ENCODE measurements at places on chromosomes 2 and 18.

- DNase-seq: no peak
These were observed 86.4 kb upstream of the MAP4K3 start for GRCh38 chr2:39523308-39524044.

DNA sequence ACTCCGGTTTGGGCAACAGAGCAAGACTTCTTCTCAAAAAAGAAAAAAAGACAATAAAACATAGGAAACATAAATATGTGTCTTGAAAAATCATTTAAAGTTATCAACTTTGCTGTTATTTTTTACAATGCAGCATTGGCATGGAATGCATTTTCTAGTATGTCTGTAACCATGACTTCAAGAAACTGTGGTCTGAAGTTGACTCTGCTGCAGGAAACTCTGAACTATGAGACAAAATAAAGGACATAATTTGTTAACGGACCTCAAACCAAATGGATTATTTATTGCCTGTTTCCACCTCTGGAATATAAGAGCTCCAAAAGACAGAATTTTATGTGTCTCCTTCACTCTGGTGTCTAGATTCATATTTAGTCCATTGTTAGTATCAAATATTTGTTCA is 79.1 kb downstream of the TRIB2 start:
- no peak for DNase-seq

DNA sequence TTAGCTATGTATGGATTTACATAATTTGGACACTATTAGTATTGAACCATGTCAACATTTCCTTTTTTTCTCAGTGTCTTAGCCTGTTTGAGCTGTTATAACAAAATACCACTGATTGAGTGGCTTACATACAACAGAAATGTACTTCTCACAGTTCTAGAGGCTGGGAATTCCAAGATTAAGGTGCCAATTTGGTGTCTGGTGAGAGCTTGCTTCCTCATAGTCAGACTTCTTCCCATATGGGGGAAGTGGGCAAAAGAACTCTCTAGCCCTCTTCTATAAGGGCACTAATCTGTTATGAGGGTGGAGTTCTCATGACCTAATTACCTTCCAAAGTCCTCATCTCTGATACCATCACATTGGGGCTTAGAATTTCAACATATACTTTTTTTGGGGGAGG is 12.6 kb downstream of the ZNF804A start:
- DNase-seq: no peak

DNA sequence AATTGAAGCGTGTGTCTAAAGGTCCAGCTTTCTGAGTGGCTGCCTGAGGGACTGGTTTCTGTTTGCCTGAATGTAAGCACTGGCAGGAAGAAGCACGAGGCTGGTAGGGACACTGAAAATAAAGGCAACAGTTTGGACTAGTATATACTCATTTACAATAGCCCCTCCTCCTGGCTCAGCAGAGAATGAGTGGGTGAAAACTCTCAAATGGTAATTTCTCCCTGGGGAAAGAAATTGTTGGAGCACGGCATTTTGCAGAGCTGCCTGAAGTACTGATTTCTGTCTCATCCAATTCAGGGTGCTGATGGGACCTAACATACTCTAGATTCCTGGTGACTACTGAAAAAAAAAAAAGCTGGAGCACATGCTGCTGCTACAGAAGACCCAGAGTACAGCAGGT is 17.3 kb upstream of the SPP2 start:
- DNase-seq: peak; percentile 30

DNA sequence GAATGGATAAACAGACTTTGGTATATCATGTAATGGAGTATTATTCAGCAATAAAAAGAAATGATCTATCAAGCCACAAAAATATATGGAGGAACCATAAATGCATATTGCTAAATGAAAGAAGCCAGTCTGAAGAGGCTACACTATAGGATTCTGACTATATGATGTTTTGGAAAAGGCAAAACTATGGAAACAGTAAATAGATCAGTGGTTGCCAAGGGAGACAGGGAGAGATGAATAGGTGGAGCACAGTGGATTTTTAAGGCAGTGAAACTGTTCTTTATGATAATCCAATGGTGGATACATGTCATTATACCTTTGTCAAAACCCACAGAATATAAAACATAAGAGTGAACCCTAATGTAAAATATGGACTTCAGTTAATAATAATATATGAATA is 41.0 kb upstream of the SLC30A6 start:
- DNase-seq: no peak

DNA sequence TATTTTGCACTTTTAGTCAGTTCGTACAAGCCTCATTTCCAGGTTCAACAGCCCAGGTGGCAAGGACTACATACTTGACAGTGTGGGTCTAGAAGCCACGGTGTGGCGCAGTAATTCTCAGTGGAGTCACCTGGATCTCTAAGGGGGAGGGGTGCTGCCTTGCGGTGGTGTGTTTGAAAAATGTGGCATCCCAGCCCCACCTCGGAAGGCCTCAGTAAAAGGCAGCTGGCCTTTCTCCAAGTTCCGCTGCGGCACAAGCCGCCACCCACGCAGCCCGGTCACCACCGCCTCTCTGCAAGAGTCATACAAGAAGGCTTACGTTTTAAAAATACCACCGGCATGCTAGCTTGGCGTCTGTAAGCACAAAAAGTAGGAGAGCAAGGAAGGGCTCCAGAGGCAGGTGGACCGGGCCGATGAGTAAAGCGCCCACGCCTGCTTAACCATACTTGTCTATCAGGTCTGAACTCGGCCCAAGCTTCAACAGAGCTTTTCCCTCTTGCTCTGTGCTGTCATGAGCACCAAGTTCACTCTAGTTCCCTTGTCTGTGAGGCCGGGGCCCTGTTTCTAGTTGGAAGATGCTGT is 49.5 kb downstream of the SPRED2 start:
- DNase-seq: peak; percentile 95

DNA sequence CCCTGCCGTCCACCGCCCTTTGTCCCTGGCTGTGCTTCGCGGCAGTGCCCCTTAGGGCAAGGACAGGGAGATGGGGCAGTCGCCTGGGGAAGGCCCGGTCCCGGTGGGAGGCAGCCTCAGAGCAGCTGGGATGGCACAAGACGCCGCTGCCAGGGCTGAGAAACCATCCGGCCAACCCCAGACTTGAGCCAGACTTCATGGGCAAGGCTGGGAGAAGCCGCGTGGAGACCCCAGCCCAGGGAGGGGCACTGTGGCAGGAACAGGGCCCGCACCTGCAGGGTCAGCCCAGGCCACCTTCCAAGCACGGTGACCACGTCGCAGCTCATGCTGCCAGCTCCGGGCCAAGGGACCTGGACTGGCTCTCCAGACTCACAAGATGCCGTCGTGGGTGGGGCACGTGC is 84.0 kb downstream of the NFATC1 start:
- DNase-seq: no peak

DNA sequence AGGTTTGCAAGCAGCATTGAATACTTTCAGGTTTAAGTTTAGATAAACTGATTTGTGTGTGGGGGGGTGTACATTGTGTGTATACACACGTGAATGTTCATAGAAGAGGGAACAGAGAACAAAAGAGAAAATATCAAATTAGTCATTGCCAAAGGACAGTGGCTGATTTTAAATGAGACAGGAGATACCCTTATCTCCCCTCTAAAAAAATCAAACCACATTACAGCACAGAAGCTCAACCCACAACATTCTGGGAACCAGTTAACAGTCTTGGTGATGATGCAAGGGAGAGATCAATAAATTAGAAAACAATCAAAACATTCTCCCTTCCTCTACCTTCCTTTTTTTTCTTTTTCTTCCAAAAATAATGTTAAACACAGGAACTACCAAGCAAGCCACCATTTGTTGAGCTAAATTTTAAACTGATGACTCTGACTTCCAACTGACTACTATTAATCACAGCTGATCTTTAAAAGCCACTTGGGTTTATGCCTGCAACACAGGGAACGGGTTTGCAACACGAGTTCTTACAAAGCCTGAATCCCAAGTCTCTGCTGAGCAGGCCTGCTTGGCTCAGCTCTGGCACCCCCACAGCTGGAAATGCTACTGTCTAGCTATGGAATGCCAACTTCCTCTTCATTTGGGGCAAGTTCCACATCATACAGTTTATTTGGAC is 119.2 kb upstream of the ACVR1C start:
- no peak for DNase-seq

DNA sequence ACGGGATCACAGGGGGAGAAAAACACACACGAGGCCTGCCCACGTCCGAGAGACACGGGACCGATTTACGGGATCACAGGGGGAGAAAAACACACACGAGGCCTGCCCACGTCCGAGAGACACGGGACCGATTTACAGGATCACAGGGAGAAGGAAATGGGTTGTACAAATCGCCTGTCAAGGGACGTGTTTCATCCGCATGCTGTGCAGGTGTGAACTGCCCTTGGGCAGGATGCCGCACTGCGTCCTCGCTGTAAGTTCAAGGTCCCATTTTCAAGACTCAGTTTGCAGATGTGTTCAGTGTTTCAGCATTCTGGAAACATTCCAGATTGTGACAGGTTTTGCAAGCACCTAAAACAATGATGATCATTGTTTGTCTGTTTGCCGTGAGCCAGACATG is 2.3 kb upstream of the KCNG2 start:
- no peak for DNase-seq

DNA sequence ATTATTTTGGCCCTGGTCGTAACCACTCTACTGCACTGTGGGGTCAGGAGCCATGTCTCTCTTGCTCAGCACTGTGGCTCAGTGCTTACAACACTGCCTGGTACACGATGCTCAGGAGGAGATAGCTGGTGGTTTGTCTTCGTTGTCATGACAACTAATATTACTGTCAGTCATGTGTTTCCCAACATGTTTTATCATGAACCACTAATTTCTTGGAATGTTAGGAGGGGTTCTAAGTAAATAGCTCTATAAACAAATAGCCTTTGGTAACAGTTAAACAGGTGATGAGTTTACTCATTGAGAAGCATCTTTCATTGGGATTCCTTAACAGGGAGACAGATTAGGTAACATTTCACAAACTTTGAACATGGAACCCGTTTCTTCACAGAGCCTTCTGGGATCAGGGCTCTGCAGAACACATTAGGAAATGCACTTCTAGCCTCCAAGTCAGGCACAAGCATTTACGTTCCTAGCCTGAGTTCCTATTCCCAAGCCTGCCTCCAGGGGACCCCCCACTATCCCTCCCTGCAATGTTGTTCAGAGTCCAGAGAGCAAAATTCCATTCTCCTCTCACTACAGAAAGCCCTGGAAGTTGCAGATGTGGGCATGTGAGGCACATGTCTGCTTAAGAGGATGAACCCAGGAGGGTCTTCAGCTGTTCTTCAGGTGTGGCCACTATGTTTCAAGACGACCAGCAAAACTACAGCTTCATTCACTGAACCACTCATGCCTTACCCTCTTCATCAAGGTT is 6.4 kb upstream of the RBM44 start:
- no peak for DNase-seq

DNA sequence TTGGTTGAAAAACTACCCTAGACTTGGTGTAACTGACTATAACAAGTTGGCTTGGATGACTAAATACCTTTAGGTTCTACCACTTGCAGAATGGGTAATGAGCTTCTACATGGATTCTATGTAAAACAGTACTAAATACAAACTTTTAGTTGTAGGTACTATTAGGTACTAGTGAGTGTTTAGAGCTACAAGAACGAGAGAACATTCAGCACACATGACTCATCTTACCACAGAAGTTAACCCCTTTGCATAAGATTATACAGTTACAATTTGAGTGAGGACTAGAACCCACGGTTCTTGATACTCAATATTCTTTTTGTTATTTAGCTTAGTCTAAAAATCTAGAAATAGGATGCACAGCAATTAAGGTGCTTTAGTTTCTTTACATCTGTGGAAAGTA is 101.7 kb upstream of the TFCP2L1 start:
- DNase-seq: no peak

DNA sequence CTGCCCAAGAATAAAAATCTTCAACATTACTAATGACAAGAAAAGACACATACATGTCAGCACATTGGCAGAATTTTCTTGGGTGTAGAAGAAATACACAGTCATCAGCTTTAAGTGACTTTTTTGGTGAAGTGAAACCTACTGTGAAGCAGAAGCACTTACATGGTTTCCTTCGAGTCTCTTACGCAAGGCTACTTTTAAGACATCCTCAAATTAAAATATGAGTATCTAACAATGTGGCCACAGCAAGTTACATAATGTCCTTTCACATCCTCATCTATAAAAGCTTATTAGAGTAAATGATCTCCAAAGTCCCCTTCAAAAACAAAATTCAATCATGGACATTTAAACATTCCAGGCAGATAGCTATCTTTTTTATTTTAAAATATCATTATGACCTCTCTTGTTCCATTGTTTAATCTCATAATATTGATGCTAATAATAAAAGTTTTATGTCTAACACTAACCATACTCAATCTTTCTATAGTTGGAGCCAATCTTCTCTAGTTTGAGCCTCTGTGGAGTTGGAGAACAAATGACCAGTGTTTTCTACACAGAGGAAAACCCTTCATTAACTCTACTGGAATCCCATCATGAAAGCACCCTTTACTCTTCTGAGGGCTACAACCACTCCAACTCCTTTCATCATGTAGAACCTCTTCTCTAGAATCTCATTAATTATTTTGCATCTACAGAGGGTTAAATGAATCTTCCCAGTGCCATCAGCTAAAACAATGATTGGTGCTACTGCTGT is 182.2 kb upstream of the ZFP36L2 start:
- DNase-seq: peak; percentile 69

- no peak for DNase-seq
These were observed 76.2 kb upstream of the LRRTM1 start for GRCh38 chr2:80380736-80381135.

DNA sequence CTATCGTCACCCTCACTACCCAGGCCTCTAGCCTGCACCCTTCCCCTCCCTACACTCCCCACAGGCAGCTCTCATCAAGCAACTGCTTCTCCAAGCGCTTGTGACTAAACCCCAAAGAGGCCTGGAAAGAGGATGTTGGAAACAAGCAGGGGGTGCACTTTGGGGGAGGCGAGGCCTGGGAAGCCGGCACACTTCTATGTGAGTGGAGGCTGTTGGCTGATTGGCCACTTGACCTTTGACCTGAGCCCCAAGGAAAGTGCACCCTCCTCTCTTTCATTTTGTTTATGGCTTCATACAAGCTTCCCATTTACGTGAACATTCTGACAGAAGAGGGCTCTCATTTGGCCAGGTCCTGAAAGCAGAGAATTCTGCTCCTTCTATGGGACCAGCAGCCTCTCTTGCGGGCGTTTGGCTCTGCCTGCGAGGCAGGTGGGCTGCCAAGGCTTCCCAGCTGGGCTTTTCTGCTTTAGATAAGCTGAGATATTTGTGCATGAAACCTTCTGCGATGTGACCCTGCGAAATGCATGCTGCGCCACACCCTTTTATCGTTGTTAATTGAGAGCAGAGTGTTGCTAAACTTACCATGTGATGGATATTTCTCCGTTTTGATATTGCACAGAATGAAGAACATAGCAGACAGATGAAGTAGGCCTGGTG is 134.8 kb upstream of the NCK2 start:
- DNase-seq: no peak

- no peak for DNase-seq
These were observed 27.4 kb upstream of the MTIF2 start for GRCh38 chr2:55296393-55296792.

DNA sequence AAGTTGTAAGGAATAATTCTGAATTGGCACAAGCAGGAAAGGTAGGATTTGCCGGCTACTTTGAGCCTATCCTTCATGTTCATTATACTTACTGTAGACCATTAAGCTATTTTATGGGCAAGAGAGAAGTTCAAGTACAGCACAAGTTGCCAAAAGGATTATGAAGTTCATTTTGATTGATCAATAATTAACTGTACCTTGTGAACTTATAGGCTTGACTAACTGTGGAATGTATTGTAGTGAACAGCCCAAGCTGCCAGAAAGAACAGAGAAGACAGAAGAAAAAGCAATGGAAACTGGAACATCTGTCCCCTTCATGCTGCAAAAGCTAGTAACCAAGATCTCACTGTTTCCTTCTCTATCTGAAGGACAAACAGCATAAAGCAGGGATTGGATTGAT is 810.1 kb upstream of the ZEB2 start:
- DNase-seq: no peak

GRCh38 chr2:54947646-54948045 is 102.6 kb downstream of the RTN4 start:
- no peak for DNase-seq
